Common myeloid progenitor, CD34-positive (primary cell): ENCODE measurements at places on chromosomes 11 and 22.

DNA sequence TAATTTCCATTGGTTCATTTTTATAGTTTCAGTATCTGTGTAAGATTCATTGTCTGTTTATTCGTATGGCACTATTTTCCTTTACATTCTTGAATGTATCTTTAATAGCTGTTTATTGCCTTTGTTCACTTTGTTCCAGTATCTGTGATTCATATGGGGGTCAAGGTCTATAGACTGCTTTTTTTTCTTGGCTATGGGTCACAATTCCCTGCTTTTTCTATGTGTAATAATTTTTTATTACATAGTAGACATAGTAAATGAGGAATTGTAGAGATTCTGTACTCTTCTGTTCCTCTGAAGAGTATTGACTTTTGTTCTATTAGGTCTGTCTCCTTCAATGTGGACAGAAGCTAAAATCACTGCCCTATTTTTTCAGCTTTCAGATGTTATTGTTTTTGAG lies 10.5 kb downstream of the ACRV1 start:
- DNase-seq = no peak

- DNase-seq = peak; percentile 89
Measured at GRCh38 chr11:46755962-46756361, 36.9 kb downstream of the F2 start.

- no peak for DNase-seq
Measured at GRCh38 chr11:122646549-122647340, 8.8 kb upstream of the UBASH3B start.

- DNase-seq = no peak
Measured at GRCh38 chr11:4093519-4094347, 866 bp upstream of the RRM1 start.

- DNase-seq = peak; percentile 86
Measured at GRCh38 chr22:20430720-20431510, 6.7 kb downstream of the SCARF2 start.

GRCh38 chr11:86067009-86067850 lies 1.7 kb downstream of the PICALM start:
- DNase-seq = no peak

DNA sequence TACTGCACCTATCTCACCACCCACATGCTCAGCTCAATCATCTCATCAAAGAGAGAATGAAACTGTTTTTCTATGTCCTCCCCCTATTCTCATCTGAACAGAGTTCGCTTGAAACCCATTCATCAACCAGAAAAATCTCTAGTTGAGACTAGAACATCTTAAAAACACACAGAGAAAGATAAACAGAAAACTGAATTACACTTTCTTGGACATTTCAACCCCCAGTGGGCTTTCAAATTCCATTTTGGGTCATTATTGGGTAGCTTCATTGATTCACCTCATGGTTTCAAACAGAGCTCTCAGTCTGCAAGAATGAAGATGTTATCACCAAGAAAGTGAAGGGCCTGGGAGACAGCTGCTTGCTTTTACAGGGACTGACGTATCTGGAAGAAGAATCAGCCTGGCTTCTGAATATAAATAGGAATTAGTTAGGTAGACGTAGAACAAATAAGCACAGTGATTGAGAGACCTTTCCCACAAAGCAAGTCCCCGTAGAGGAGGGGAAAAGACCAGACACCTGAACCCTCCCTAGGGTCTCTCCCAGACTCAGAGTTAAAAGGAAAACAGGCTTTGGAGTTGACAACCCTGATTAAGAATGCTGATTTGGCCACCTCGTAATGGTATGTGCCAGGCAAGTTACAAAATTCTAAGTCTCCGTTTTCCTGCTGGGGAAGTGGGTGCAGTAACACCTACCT lies 155.7 kb downstream of the BBOX1 start:
- DNase-seq = no peak

GRCh38 chr11:33480626-33481025 lies 220.0 kb downstream of the C11orf91 start:
- DNase-seq = no peak

DNA sequence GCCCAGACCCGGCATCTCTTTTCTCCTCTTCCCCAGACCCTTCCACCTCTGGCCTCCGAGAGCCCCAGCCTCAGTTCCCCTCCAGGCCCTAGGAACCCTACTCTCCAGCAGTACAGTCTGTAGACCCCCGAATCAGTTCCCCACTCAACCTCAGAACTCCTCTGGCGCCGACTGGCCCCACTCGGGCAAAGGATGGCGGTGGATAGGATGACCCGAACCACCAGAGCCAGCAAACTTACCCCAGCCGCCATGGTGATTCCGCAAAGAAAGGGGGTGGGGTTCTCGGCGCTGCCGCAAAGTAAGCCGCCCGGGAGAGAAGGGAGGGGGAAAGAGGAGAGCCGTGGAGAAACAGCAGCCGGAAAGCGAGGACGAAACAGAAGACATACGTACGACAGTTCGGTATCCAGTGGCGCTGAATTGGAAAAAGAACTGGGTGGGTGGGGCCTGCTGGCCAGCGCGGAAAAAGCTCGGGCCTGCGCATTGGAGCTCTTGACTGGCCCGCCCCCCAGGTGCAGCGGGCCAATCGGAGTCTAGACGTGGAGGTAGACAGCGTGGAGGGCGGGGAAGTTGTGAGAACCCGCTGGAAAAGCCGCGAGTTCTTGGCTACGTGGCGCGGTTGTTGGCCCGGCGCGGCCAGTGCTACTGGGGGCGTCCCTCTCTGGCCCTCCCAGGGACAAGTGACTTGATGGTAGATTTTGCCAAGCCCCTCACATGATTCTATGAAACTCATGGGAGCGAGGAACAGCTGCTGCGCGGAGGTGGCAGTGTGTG lies at the start of gene EEF1G:
Gene EEF1G, minus strand, starts transcription at position 300 of the 771 bp plus-strand sequence. Its CDS starts 49 bp downstream, at position 251.
- DNase-seq = peak; percentile 100

GRCh38 chr22:33270596-33270995 lies 212.4 kb upstream of the SYN3 start:
- no peak for DNase-seq

- DNase-seq = no peak
Measured at GRCh38 chr11:47603295-47603694, 9.1 kb upstream of the C1QTNF4 start.

DNA sequence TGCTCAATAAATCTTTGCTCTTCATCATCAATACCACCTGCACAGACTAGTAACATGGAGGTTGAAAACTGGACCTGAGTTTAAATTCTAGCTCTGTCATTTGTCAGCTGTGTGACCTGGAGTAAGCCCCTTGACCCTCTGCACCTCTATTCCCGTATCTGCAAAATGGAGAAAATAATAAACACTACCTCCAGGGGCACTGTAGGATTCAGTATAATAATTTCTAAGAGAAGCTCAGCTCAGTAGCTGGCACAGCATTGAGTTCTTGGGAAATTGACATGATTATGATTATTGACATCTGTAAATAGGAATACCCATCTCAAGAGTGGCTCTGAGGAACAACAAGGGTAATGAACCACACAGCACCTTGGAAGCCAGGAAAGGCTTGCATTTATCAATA lies 78.4 kb downstream of the MN1 start:
- no peak for DNase-seq

DNA sequence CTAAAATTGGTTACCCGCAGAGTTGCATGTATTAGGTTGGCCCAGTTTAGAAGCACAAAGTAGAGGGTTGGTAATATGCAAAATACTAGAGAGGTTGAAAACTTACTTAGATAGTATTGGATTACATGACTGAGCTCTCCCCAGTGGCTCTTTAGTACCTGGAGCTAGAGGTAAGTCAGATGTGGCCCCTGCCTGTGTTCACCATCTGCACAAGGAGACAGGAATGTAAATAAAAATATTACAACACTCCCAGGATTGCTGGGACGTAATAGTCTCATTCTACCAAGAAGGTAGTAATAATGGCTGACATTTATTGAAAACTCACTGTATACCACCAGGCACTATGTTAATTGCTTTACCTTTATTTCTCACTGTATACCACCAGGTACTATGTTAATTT lies 129.6 kb downstream of the SLC17A6 start:
- DNase-seq = no peak

DNA sequence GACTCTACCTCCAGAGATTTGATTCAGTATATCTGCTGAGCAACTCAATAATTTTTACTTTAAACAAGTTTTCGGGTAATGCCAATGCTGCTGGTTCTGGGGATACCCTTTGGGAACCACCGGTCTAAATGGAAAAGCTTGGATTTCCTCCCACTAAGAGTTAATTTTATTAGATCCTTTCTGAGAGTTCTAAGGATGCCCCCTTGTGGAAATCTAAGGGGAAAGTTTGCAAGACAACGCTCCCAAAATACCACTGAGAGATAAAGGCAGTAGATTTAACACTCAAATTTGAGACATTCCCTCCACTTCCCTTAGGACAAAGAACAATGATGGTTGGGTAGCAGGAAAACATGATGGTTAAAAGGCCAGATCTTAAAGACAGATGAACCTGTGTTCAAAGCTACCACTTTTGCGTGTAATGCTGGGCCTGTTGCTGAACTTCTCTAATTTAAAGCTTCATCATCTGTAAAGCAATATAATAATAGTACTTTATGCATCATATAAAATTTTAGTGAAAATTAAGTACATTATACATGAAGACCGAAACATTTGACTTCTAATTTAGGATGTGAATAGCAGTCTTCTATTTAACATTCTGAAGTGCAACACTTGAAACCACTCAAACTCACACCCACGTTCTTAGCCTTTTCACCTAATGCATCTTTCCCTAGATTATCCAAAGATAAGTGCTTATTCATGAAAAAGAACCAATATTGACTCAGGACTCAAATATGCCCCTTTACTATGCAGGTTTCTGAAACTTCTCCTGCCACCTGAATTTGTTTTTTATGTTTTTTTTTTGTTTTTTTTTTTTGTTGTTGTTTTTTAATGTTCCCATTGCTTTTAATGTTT lies 110.1 kb upstream of the LUZP2 start:
- peak; percentile 12 for DNase-seq

- DNase-seq = no peak
Measured at GRCh38 chr11:93694109-93694508, 32.6 kb downstream of the CEP295 start.

DNA sequence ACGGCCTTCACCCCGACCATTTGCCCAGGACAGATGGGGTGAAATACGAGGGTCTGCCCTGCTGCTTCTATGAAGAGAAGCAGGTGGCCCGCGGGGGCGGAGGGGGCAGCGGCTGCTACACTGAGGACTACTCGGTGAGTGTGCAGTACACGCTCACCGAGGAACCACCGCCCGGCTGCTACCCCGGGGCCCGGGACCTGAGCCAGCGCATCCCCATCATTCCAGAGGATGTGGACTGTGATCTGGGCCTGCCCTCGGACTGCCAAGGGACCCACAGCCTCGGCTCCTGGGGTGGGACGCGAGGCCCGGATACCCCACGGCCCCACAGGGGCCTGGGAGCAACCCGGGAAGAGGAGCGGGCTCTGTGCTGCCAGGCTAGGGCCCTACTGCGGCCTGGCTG lies 11.2 kb downstream of the C22orf31 start:
- DNase-seq = no peak

DNA sequence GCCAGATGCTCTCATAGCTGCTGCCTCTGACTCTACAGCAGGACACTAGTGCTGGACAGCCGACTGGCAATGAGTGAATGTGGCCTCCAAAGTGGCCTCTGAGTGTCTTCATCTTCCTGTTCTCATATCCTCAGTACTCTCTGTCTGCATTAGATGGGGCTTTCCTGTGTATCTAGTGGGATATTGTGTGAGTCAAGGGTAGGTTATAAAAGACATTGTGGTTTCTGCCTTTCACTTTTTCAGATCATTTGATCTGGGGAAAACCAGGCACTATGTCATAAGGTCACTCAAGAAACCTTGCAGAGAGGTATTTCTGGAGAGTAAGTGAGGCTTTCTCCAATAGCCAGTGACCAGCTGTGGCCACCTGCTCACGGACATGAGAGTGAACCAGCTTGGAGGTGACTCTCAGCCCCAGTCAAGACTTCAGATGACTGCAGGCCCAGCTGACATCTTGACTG lies 333.6 kb upstream of the NCAM1 start:
- DNase-seq = no peak

DNA sequence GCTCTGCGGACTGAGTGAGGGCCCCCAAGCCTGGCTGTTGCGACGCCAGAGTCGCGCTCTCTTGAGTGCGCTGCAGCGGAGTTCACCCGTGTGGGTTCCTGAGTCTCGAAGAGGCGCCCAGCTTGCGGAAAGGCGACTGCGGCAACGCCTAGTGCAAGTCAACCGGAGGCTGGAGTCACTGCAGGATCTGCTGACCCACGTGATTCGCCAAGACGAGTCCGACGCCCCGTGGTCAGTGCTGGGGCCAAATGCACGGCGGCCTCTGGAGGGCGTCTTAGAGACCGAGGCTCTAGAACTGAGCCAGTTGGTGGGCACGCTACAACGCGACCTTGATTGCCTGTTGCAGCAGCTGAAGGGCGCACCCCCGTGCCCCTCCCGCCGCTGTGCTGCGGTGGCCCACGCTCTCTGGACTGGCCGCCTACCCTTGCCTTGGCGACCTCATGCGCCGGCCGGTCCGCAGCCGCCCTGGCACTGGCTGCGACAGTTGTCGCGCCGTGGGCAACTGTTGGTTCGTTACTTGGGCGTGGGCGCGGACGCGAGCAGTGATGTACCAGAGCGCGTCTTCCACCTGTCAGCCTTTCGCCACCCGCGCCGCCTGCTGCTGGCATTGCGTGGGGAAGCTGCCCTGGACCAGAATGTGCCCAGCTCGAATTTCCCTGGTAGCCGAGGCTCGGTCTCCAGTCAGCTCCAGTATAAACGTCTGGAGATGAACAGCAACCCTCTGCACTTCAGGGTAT lies 32.6 kb downstream of the RRP8 start:
- no peak for DNase-seq

DNA sequence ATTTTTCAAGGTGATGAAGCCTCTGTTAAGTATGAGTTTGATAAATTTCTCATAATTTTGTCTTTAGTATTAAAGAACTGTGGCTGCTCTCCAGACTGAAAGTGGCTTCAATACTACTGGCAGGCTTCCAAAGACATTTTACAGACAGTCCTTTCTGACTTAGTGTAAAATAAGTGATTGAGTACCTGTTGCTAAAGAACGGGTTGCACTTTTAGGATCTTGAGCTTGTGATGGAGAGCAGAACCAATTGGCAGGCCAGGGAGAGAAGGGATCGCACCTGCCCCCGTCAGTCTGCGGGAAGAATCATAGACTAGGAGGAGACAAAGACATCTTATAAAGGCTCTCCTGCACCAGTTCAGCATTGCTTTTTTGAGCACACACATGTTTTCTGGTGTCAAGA lies 4.4 kb downstream of the NCAM1 start:
- no peak for DNase-seq

GRCh38 chr11:66547662-66548009 lies 933 bp downstream of the ACTN3 start:
- DNase-seq = no peak

GRCh38 chr22:39219071-39220039 lies 25.4 kb downstream of the PDGFB start:
- no peak for DNase-seq

DNA sequence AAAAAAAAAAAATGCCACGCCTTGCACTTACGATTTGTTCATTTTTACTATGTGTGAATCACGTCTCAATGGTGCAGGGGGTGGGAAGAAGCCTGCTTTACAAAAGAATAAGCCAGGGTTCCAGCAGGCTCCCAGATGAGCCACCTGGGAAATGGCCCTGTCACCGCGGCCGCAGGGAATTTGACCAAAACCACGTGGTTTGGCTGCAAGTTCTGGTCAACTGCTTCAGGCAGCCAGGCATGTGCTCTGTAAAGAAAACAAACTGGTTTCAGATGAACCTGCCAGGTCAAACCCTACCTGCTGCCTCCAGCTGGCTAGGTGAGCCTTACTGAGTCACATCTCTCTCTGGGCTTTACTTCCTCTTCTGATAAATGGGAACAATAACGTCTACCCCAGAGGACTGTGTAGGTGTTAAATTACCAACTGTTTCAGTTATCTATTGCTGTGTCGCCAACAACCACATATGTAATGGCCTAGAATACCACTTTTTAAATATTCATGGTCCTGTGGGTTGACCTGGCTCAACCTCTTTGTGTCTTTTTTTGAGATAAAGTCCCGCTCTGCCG lies 30.5 kb upstream of the GCAT start:
- DNase-seq = no peak

GRCh38 chr11:36588099-36588498 lies 6.2 kb upstream of the IFTAP start:
- DNase-seq = no peak
